ENCODE measurements at places on chromosomes 2 and 18.

- no peaks in the 10 kb centered on the region for H3K27me3 ChIP-seq
- H3K4me1 ChIP-seq: no peaks in the 10 kb centered on the region
- no peaks in the 10 kb centered on the region for H3K36me3 ChIP-seq
- H3K4me3 ChIP-seq: peak within 1 kb of the TSS; percentile 67
- peak; percentile 72 for DNase-seq
Observed at GRCh38 chr2:216081487-216082116, at the start of the genes PECR and TMEM169. TSS of gene PECR (minus strand) at chr2:216081809. CDS start at chr2:216081741, 68 bp downstream. TSS of gene TMEM169 (plus strand) at chr2:216081919. CDS start at chr2:216095964, 14,045 bp downstream.

- H3K4me1 ChIP-seq: no peaks in the 10 kb centered on the region
- no peak overlapping the region for H3K4me3 ChIP-seq
- DNase-seq: no peak
- no peaks in the 10 kb centered on the region for H3K36me3 ChIP-seq
- H3K27me3 ChIP-seq: no peaks in the 10 kb centered on the region
Observed at GRCh38 chr2:121836611-121837010, 81.2 kb downstream of the TSN start.

- H3K27ac ChIP-seq: no peak overlapping the region
- no peak overlapping the region for H3K4me3 ChIP-seq
- no peaks in the 10 kb centered on the region for H3K4me1 ChIP-seq
- no peaks in the 10 kb centered on the region for H3K27me3 ChIP-seq
- no peaks in the 10 kb centered on the region for H3K36me3 ChIP-seq
Observed at GRCh38 chr2:14358339-14358738, 274.2 kb upstream of the LRATD1 start.

DNA sequence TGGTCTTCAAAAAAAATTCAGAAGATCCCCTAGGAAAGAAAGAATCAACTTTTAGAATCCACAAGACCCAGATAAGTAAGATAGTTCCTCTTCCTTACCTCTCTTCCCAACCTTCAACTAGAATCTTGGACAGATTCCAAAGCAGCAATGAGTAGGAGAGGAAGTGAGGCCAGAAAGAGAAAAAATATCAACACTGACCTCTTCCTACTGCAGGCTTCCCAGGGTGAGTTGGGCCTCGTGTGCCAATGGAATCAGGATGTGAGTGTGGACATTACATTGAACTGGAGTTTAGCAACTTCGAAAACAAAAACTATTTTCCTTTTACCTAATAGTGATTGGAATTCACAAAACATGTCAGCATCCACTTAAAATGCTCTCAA lies 102.5 kb upstream of the PIEZO2 start:
- H3K4me3 ChIP-seq: no peak overlapping the region
- no peaks in the 10 kb centered on the region for H3K36me3 ChIP-seq
- H3K4me1 ChIP-seq: no peaks in the 10 kb centered on the region
- no peaks in the 10 kb centered on the region for H3K27me3 ChIP-seq

GRCh38 chr18:36323421-36323820 lies 25.9 kb downstream of the FHOD3 start:
- no peak for DNase-seq
- H3K4me1 ChIP-seq: no peaks in the 10 kb centered on the region
- no peaks in the 10 kb centered on the region for H3K27me3 ChIP-seq
- no peaks in the 10 kb centered on the region for H3K36me3 ChIP-seq
- H3K4me3 ChIP-seq: no peak overlapping the region
- H3K27ac ChIP-seq: no peak overlapping the region

GRCh38 chr2:146312899-146313298 lies 1531.9 kb upstream of the ACVR2A start:
- no peaks in the 10 kb centered on the region for H3K27me3 ChIP-seq
- H3K27ac ChIP-seq: no peak overlapping the region
- no peaks in the 10 kb centered on the region for H3K36me3 ChIP-seq
- no peak overlapping the region for H3K4me3 ChIP-seq
- H3K4me1 ChIP-seq: no peaks in the 10 kb centered on the region

DNA sequence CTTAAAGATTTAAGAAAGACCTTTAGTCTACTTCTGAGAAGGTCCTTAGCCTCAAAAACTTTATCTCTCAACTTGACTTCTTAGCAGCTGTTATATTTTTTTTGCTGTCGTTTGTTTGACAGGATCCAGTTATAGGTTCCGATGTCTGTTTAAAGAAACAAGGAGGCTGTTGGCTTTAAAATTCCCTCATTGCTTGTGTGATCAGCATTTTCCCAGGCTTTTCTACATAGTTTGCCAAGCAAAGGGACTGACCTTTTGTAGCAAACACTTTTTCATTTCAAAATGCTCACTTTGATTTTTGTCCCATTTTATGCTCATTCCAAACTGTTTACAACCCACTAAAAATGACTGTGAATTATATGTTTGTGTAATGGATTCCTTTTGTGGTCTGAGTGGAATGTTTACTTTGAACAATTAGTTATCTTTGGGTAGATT lies 394.9 kb downstream of the ARHGAP15 start:
- DNase-seq: no peak
- H3K4me3 ChIP-seq: no peak overlapping the region
- H3K36me3 ChIP-seq: no peaks in the 10 kb centered on the region
- no peaks in the 10 kb centered on the region for H3K4me1 ChIP-seq

GRCh38 chr18:24397694-24398368 lies at the start of gene OSBPL1A:
TSS of gene OSBPL1A (minus strand) at chr18:24397824. CDS start at chr18:24377533, 20,291 bp downstream.
- H3K4me1 ChIP-seq: no peaks in the 10 kb centered on the region
- DNase-seq: peak; percentile 97
- no peaks in the 10 kb centered on the region for H3K36me3 ChIP-seq
- peak within 1 kb of the TSS; percentile 90 for H3K27ac ChIP-seq
- H3K27me3 ChIP-seq: no peaks in the 10 kb centered on the region

DNA sequence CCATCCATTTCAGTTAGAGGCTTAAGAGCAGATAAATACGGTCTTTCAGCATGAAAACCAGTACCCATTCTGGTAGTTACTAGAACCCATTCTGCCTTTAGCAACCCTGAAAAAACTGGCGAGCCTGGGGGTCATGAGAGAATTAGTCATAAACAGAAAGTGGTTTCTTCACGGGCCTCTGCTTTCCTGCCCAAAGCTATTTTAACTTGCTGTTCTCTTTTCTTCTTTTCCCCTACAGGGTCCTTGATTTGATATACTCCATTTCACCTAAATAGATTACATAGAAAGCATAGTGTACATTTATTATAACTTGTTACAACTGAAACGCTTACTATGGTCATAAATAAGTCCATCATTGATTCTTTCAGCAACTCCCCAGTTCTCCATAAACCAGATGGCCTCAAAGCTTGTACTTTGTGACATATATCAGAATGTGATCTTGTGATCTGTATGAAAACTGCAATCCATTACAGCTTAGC lies 48.3 kb downstream of the WDFY1 start:
- H3K36me3 ChIP-seq: peaks cover 4% of the 10 kb centered on the region
- H3K4me1 ChIP-seq: no peaks in the 10 kb centered on the region
- DNase-seq: no peak
- H3K4me3 ChIP-seq: no peak overlapping the region
- no peak overlapping the region for H3K27ac ChIP-seq

- peak; percentile 46 for DNase-seq
- no peaks in the 10 kb centered on the region for H3K36me3 ChIP-seq
- H3K4me3 ChIP-seq: peak within 1 kb of the TSS; percentile 72
- H3K4me1 ChIP-seq: no peaks in the 10 kb centered on the region
Observed at GRCh38 chr2:137964066-137964858, at the start of gene HNMT. TSS of gene HNMT (plus strand) at chr2:137964473. CDS start at chr2:137964492, 19 bp downstream.

DNA sequence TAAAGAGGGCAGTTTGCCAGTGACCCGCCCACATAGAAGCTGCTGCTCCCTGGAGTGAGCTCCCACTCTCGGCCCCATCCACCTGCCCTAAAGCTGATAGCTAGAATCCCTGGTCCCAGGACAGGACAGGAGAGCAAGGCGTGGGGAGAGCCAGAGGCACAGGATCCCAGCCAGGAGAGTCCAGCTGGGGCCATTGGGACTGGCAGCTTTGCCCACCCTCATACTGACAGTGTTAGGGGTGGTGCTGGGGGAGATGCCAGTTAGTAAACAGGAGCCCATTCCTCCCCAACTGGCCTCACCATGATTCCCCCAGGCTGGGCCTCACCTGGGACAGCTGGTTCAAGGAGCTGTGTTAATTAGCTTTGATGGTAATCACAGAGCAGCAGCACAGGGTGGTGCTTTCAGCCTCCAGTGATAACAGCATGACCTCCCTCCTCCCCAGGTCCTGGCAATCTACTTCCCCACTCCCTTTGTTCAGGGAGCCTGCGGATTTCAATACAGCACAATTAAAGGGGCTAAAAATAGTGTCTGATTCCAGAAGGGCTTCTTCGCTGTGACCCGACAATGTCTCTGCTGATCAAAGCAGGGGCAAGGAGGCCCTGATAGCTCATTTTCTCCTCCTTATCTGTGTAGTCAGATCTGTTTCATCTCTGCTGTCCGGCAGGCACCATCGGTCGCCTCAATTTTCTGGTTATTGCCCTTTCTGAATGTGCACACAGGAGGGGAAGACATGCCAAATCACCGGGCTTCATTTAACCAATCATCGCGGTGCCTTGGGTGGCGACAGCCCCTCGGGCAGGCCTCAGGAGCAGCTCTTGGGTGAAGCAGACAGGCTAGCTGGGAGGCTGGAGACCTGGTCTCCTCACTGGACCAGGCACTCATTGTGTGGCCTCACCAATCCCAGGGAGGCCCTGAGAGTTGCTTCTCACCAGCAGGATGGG lies 119.9 kb upstream of the TEX51 start:
- H3K4me3 ChIP-seq: no peak overlapping the region
- H3K36me3 ChIP-seq: no peaks in the 10 kb centered on the region
- no peak overlapping the region for H3K27ac ChIP-seq
- peaks cover 21% of the 10 kb centered on the region for H3K27me3 ChIP-seq

DNA sequence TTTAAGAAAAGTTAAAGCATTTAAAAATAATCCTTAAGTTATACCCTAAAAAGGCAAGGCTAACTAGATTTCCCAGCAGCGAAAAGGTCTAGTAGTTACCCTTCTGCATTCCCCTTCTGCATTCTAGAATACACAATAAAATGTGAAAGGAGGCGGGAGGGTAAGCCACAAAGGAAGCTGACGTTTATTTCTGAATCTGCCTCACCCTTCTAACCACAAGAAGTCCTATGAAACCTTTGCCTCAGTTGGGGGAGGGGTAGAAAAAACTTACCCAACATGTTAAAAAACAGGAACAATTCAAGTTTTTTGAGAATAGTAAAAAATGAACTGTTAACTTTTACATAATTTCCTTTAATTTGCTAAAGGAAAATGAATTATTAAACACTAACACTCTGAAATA lies 11.3 kb downstream of the STK17B start:
- DNase-seq: peak; percentile 46
- no peak overlapping the region for H3K27ac ChIP-seq
- H3K4me1 ChIP-seq: no peaks in the 10 kb centered on the region

- no peaks in the 10 kb centered on the region for H3K27me3 ChIP-seq
- no peaks in the 10 kb centered on the region for H3K36me3 ChIP-seq
- H3K27ac ChIP-seq: no peak overlapping the region
- H3K4me3 ChIP-seq: no peak overlapping the region
- no peak for DNase-seq
Observed at GRCh38 chr2:199814817-199815211, 36.2 kb downstream of the FTCDNL1 start.

DNA sequence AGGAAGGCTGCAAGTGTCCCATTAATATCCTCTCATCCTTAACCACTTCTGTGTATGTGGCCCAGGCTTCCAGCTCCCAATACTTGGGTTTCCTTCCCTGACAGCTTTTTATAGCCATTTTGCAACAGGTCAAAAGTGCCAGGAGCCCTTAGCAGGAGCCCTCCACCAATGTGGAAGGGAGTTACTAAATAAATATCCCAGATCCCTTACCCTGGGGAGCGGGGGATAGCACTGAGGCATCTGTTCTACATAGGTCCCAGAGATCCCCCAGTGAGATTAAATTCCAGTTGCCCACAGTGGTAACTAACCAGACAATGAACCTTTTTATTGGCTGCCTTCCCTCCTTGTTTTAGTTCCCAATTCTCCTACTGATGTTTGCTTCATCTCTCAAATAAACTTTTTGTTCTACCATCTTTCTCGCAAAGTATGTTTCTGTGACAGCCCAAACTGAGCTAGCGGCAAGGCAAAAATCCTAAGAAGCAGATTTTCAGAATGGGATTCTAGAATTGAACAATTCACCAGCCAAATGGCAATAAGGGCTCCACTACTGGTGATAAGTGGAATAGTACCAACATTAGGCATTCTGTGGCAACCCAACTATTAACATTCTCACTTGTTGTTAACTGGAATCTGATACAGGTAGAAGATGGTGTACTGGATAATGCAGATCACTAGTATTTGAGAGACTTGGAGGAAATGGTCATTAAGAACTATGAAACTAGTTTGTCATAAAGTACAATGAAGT lies 83.9 kb upstream of the MAPRE2 start:
- H3K4me1 ChIP-seq: no peaks in the 10 kb centered on the region
- H3K4me3 ChIP-seq: no peak overlapping the region
- peak overlapping the region; percentile 60 for H3K27ac ChIP-seq
- H3K27me3 ChIP-seq: no peaks in the 10 kb centered on the region

DNA sequence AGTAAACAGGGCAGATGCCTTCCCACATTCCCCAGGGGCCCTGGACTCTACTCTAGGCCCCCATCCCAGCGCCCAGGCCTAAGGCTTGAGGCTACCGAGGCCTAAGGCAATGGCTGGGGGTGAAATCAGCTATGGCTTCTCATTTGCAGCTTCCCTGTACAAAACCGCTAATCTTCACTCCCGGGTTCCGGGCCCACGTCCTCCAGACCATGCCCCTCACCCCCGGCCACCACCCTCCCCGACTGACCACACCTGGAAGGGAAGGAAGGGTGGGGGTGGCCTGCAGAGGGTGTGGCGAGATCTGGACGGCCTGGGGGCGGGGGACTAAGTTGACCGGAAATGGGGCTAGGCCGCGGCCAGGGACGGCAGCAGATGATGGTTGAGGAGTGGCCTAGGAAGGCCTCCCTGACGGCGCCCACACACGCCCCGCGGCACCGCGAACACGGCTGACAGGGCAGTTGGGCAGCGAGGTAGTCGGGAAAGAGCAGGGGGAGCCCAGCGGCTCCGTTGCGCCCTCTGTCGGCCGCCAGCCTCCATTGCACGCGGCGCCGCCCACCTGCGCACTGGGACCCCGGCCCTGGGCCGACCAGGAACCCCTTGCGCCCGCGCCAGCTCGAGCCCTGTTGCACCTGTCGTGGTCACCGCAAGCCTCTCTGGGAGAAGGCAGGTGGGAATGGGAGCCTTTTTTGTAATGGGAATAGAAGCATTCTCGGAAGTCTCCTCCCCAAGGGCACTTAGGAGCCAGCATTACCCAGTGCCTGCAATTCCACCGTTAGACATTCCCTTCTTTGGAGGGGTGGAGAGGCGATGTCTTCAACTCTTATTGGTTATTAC lies 117.1 kb upstream of the STPG4 start:
- DNase-seq: peak; percentile 68
- no peaks in the 10 kb centered on the region for H3K36me3 ChIP-seq
- H3K4me3 ChIP-seq: peak overlapping the region; percentile 64
- H3K27ac ChIP-seq: peak overlapping the region; percentile 77
- H3K4me1 ChIP-seq: no peaks in the 10 kb centered on the region

DNA sequence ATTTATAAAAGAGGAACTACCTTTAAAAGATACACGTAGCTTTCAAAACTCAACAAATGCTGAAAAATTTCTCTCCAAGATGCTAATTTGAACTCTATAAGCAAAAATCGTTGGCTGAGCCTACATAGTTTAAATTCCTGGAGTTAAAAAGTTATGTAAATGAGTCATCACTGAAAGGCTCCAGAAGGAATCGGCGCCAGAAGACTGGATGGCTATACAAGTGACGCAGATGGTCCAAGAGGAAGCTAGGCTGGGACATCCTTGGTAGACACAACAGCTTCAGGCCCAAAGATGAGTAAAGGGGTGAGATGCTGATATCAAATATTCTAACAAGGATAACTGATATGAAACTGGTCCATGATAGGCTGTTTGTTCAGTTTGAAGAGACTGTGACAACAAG lies 22.8 kb upstream of the DNAH6 start:
- no peak overlapping the region for H3K4me3 ChIP-seq
- H3K4me1 ChIP-seq: no peaks in the 10 kb centered on the region
- no peak for DNase-seq
- no peaks in the 10 kb centered on the region for H3K27me3 ChIP-seq
